ENCODE measurements at places on chromosomes 7 and 10.

GRCh38 chr10:58209669-58210068 is 58.0 kb downstream of the IPMK start:
- no peak for DNase-seq

DNA sequence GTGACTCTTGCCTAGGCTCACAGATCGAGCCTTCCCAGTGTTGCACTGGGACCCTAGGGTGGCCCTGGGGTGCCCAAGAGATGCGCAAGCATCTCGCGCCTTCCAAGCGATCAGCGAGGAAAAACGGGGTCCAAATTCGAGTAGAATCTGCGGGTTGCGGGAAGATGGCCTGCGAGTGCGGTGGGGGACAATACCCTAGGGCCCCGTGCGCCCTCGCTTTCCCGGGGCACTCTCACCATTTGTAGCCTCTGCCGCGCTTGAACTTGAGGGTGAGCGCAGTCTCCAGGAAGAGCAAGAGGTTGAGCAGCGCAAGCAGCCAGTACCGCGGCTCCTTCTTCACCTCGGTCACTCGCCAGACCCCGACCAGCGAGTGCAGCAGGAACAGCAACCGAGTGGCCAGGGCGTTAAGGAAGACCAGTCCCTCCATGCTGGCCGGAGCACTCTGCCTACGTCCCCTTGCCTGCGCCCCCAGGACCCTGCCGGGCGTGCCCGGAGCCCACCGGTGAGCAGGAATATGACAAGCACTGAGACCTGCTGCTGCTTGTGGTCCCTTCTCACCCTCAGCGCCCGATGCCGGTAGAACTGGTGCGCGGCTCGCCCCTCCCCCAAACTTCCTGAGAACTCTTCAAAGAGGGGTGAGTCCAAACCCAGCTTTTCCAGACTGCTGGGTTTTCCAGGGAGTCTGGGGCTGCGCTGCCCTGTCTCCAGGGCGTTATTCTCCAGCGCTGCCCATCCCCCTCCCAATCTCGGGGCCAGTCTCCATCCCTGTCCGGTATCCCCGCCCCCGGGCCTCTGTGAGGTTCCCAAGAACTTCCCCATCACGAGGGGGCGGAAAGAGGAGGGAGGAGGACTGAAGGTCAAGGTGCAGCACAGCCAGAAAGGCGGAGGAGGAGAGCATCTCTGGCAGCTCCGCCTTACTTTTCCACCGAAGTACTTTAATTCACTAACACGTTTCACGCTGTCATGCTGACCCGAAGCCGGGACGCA is at the start of gene TMEM26:
TSS of gene TMEM26 (minus strand) at position 727 of the 987 bp plus-strand sequence. CDS start at position 427, 300 bp downstream.
- no peak for DNase-seq

- DNase-seq, result no peak
These were observed 36.4 kb upstream of the WAC start for GRCh38 chr10:28496481-28496961.

GRCh38 chr10:110569122-110569521 is 1.6 kb downstream of the SMC3 start:
- DNase-seq, result no peak

GRCh38 chr10:99782447-99783286 is at the start of gene ABCC2:
ABCC2 (plus strand) TSS chr10:99782640; CDS start chr10:99782845, 205 bp downstream.
- no peak for DNase-seq

GRCh38 chr10:56178210-56178609 is 182.8 kb downstream of the ZWINT start:
- no peak for DNase-seq

- DNase-seq, result no peak
These were observed 30.2 kb upstream of the ANKRD2 start for GRCh38 chr10:97542169-97543024.

GRCh38 chr7:135245226-135246190 is 11.9 kb downstream of the STRA8 start:
- DNase-seq, result no peak

GRCh38 chr10:79070081-79070605 is 1.4 kb downstream of the ZMIZ1 start:
- no peak for DNase-seq

- DNase-seq, result no peak
These were observed 56.0 kb upstream of the PITRM1 start for GRCh38 chr10:3228629-3228945.

- no peak for DNase-seq
These were observed 152.0 kb downstream of the PHTF2 start for GRCh38 chr7:77950548-77950947.

DNA sequence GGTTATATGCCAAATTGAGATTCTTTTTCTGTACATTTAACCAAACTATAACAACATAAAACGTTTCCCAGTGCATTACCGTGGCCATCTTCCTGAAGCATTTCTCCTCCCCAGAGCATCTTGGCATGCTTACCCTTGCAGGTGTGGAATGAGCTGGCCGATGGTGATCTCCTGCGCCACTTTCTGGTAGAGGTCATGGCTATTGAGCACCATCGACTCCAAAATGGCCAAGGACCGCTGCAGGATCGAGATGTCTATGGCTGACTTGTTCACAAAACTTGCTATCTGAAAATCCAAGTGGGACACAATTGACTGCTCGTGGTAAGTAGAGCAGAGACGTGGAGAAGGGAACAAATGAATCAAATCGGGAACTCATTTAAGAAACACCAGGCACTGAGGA is 223.9 kb downstream of the ELMO1 start:
- no peak for DNase-seq

DNA sequence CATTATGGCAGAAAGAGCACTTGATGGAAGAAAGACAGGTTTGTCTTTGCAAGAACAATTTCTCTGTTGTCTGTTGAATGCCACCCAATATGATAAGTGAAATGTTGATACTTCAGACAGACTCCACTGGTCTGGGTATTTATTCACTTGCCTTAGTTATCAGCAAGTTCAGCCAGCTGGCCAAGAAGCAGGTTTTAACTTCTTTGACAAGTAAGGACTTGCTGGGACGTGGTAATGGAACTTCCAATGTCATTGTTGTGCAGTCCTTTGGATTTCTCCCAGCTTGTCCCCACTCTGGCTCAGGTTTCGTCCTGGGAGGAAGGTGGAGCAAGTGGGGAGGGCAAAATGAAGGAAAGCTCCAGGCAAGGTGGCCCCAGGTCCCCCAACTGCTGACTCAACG is 497.4 kb downstream of the RPS24 start:
- no peak for DNase-seq

DNA sequence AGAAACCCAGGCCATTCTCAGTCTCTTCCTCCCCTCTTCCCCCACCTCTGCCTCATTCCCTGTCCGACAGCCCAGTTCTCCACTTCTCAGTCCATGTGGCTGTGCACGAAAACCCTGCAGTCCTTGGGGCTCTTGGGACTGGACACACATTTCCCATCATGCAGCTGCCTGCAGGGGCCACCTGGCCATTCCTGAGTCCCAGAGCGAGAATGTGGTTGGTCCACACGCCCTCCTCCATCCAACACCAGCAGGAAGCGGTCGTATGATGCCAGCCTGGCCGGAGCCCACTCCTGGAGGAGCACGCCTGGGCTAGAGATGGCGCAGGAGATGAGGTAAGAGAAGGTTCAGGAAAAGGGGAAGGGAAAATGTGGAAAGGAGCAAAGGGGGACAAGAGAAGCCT is 222.5 kb downstream of the USP6NL start:
- no peak for DNase-seq

DNA sequence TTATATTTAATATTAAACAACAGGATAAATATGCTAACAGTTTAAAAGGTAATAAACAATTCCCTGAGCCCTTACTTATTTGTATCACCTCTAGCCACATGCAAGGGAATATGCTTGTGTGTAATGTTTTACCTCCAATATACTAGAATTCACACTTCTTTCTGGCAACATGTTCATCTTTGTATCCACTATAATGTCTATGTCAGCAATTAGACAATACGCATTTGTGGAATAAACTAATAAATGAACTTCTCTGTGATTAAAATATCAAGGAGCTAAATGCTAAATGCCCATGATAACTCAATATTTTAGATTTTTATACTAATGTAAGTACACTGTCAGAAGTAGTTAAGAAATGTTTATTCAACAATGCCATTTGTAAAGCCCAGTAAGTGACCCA is 350.5 kb downstream of the DGKB start:
- no peak for DNase-seq

DNA sequence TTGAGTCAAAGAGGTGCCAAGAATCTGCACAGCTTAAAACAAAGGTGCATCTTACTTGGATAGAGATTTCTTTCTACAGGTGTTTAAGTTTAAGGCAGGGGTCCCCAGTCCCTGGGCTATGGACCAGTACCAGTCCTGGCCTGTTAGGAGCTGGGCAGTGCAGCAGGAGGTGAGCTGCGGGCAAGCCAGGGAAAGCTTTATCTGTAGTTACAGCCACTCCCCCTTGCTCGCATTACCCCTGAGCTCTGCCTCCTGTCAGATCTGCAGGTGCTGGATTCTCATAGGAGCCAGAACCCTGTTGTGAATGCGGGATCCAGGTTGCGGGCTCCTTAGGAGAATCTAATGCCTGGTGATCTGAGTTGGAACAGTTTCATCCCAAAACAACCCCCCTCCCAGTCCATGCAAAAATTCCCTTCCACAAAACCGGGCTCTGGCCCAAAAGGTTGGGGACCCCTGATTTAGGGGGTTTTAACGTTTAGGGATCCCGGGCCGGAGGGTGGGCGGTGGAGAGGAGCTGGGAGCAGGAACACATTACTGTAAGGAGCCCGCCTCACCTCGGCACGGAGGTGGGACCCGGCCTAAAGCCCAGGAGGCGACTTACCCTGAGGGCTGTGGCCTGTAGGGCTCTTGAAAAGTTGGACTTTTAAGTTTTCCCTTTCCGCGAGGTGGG is 60.2 kb downstream of the ZNF467 start:
- no peak for DNase-seq

- DNase-seq, result no peak
These were observed 93.1 kb downstream of the STRA8 start for GRCh38 chr7:135326636-135327280.

- DNase-seq, result peak; percentile 37
These were observed 3.8 kb upstream of the STN1 start for GRCh38 chr10:103921750-103922195.

DNA sequence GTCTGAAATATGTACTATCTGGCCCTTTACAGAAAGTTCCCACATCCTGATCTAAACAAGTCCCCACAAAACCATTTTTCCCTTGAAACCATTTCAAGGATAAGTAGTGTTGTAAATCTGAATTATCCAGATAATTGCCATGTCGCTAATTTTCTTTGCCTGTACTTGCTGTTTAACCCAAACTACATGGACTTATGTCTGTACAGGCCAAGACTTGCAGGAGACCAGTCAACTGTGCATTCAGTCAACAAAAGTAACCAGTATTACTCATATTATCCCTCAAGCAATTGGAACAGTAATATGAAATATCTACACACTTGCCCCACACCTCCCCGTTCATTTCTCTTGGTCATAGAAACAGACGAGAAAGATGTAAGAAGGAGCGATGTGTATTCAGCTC is 347.8 kb upstream of the NFE2L3 start:
- DNase-seq, result no peak

DNA sequence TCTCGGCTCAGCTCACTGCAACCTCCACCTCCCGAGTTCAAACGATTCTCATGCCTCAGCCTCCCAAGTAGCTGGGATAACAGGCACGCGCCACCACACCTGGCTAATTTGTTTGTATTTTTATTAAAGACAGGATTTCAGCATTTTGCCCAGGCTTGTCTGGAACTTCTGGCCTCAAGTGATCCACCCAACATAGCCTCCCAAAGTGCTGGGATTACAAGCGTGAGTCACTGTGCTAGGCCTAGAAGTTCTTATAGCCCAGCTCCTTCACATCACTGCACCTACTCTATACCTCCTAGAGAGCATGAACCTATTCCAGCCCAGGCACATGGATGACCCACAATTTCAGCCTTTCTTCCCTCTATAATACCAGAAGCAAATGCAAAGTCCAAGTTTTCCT is 1.3 kb upstream of the BLOC1S2 start:
- DNase-seq, result no peak

DNA sequence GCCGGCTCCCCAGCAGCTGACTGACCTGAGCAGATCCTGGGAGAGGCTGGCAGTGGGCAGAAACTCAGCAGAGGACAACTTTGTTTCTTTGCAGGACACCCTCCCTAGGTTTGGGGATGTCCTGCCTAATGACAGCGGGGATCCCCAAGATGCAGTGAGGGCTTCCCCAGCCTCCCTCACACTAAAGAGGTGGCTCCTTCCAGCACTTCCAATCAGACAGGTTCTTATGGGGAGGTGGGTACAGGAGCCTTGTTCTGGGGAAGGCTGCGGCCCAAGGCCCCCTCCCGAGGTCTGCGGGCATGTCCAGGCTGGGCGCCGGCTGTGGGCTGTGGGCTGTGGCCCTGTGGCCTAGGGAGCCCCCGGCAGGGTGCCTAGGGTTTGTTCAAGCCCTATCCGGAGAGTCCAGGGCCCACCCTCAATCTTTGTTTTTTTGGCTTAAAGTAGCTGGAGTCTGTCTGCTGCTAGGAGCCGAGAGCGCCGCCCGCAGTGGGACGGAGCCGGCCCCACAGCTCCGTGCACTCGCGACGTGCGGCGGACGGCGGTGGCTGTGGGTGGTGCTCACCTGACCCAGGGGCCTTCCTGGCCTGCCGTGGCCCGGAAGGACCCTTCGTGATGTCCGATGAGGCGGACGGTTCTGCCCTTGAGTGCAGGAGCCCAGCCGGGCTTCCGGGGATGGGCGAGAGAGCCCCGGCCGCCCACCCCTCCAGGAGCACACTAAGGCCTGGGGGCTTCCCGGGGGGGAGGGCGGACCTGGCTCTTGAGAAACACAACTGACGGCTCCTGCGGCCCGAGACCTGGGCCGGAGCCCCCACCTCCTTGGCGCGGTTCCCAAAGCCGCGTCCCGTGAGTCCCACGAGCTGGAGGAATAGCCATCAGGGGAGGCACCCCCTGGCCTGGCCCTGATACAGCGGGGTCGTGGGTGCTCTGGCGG is 57.2 kb downstream of the PDGFA start:
- DNase-seq, result peak; percentile 4

DNA sequence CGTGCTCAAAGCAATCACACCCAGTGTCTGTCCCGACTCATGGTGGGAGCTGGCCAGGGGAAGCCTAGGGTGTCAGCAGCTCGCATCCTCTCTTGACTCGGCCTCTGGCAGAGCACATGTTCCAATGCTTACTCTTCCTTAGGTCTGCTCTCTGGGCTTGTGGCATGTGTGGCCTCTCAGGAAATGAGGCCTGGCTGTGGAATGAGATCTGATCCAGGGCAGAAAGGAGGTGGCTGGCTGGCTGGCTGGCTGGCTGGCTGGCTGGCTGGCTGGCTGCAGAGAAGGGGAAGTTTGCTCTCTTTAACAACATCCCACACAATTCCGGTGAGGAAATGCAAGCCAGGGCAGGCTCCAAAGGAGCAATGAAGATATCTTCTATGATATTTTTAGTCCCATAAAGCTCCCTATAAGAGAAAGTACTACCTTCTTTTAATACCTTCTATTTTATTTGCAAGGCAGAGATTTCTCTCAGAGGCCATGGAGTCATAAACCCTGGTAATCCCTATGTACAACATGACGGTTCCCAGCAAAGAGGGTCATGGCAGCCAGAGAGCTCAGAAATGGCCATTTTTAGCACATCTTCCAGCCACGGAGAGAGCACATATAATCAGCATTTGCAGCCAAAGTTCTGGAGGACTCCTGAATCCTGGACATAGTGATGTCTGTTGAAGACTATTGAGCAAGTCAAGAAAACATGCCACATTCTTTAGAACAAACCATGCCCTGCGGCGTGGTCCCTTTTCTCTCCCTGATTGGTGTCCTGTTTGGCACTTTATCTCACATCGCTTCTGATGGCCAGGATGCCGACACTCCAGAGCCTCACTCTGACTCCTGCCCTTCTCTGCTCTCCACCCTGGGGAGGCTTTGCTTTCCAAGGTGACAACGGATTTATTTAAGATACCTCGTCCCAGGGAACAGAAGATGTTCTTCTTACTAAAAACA is 153.7 kb downstream of the FANK1 start:
- DNase-seq, result no peak
